A673 (cell line): ENCODE measurements at places on chromosomes 12 and 14. TPM values are rescaled to one million over a fixed set of nuclear protein-coding genes. Genes with fewer than 3 reads are reported as not detected.

DNA sequence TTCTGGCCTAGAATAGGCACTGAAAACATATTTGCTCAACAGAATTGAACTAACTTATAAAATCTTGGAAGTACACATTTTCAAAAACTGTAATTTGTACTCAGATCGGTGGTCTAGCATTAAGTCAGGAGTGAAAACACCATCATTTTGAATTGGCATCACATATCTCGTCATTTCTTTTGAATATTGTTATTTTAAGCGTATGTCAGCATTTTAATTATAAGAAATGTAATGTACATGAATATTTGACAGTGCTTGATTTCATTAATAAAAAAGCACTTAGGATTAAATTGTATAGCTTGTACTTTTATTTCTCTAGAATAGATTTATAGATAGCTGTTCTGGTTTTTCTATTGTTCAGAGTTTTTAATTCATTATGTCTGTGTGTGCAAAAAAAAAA lies 892.2 kb downstream of the BCL11B start:
- H3K4me3 ChIP-seq = no peak overlapping the region
- H3K4me1 ChIP-seq = no peaks in the 10 kb centered on the region
- H3K36me3 ChIP-seq = no peaks in the 10 kb centered on the region
- no peak overlapping the region for H3K27ac ChIP-seq
- H3K27me3 ChIP-seq = no peaks in the 10 kb centered on the region
- no peak for DNase-seq

DNA sequence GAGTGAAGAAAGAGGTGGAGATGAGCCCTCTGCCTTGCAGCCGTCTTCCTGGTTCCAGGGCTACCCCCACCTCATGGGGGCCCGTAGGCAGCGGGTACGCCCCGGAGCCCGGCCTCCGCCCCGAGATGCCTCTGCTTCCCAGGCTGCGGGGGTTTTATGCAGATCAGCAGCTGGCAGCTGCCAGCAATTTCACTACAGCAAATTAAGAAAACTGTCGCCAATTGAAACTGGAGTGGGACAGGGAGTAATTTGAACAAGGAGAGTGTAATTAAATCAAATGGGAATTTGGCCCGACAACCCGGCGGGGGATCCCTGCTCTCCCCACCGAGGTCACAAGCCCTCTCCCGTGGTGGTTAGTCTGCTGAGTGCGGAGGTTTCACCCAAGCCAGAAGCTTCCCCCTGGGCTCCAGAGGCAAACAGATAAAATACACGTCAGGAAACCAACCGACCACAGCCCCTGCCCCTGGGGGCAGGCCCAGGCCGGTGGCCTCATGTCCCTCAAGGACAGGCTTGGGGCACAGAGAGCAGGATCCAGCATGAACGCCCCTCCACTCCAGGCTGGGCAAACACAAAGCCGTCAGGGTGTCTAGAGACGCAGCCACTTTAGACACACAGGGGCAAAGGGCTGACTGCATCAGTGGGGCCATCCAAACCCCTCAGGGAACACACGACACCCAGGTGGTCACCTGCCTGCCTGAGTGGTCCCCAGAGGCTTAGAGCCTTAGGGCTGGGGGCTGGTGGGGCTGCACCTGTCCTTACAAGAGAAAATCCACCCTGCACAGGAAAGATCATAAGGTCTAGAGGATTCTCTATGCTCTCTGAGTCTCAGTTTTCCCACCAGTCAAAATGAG lies 53.8 kb downstream of the TESC start:
- H3K4me3 ChIP-seq = no peak overlapping the region
- DNase-seq = no peak
- no peak overlapping the region for H3K27ac ChIP-seq
- no peaks in the 10 kb centered on the region for H3K36me3 ChIP-seq
- H3K27me3 ChIP-seq = no peaks in the 10 kb centered on the region
- peaks cover 6% of the 10 kb centered on the region for H3K4me1 ChIP-seq

DNA sequence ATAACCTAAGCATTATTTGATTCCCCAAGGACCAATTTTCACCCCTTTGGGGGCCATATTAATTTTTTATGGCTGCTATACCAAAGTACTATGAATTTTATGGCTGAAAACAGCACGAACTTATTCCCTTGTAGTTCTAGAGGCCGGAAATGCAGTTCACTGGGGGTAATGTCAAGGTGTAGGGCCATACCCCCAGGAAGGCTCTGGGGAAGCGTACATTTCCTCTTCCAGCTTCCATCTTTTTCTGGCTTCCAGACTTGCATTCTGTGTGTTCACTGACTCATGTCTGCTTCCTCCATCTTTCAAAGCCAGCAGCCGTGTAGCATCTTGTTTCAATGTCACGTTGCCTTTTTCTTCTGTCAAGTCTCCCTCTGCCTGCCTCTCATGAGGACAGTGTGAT lies 133.5 kb downstream of the BICD1 start:
- no peak for DNase-seq
- no peaks in the 10 kb centered on the region for H3K36me3 ChIP-seq
- H3K27ac ChIP-seq = no peak overlapping the region
- no peaks in the 10 kb centered on the region for H3K4me1 ChIP-seq
- H3K27me3 ChIP-seq = no peaks in the 10 kb centered on the region

Gene SPTLC2
- total RNA-seq = 17.3 and 19.0 TPM in 2 replicates

Gene OAS2
- total RNA-seq = not detected in 2 replicates

Gene AGAP2
- total RNA-seq = 4.0 and 6.6 TPM in 2 replicates
